HT-29 (cell line): ENCODE measurements at places on chromosomes 5 and 9.

GRCh38 chr9:89481538-89481915 is 16.4 kb downstream of the SEMA4D start:
- DNase-seq = no peak

DNA sequence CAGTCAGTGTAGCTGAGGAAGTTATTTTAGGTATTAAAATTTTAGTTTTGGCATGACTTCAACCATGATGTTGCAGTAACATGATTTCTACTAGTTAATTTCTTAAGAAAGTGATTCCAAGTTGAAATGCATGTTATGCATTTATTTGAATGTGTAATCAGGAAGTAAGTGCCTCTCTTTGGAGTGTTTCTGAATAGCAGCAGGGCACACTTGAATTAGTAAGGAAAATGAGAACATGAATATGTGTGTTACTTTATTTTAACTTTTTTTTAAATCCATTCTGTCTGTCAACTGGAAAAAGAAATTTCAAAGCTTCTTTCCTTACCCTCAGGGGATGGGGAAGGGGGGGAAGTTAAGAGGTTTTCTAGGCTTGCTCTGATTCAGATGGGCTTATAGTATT is 40.4 kb downstream of the CTNNA1 start:
- DNase-seq = no peak

DNA sequence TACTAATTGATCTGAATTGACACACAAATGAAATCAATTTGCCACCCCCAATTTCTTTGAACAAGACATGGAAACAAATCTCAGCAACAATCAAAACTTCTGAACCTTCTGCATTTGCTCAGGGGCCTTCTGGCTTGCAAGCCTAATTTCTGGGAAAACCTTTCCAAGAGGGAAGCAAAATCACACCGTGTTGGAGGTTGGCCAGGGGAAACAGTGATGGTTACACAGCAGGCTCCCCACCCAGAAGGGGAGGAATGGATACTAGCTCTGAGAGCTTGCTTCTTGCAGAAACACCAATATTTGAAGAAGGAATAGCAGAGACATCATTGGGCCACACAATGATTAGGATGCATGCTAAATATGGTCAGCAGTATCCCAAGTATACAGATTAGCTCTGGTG is 488.6 kb upstream of the TRPC7 start:
- no peak for DNase-seq

GRCh38 chr5:139842321-139842720 is 46.7 kb downstream of the PSD2 start:
- no peak for DNase-seq

- no peak for DNase-seq
These were observed 244.7 kb upstream of the RPS23 start for GRCh38 chr5:82522897-82523296.

DNA sequence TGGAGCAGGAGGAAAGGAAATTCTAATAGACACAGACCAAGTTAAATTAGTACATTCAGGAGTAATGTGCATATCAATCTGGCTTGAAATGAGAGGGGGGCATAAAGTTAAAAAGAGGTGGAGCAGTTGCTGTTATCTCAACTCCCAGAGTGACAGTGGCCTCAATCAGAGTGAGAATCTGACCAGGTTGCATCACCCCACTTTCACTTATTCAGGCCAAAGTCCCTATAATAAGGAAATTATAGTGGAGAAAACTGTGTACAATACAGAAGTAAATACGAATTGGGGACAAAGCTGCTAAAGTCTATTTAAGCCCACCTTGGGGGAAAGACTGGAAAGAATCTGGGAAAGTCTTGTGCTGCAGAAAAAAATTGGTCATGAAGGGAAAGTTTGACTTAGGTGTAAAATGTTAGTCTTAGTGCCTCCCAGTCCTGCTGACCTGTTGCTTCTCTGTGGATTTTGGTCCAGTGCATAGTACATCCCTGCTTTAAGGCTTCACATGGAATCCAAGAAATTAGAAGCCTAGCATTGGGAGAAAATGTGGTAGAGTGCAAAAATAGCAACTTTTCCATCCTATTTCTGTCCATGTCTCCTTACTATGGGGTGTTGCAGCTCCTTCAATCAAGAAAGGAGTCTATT is 27.9 kb downstream of the MROH2B start:
- DNase-seq = no peak

DNA sequence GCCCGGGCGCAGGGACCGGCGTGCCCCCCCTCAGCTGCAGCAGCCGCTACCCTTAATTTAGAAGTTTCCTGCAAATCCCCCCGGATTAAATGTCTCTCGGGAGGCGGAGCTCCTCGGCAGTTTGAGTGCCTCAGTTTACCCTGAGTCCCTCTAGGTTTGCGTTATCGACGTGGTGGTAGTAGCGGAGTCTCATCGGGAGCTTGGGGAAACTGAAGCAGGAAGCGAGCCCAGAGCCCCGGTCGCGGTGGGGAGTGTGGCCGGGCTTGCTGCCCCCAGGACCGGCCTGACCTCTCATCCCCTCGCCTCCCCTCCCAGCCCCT is 529 bp upstream of the TPM2 start:
- DNase-seq = no peak

DNA sequence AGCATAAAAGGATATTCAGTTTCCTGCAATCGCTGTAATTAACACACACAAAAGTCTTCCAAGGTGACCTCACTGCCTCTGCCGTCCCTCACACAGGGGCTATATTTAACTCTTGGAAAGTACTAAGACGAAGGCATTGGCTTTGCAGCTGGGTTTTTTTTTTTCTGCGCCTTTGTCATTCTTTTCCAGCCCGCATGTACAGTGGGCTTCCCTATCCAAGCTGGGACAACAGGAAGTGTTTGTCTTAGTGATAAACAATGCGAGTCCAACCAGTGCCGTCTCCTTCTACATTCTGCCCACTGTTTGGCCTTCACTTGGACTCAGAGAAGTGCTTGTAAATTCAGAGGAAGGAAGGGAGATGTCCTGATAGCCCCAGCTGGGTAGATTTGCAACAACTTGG is 17.6 kb downstream of the AFAP1L1 start:
- DNase-seq = no peak
